ENCODE measurements at places on chromosomes 5 and 9.

DNA sequence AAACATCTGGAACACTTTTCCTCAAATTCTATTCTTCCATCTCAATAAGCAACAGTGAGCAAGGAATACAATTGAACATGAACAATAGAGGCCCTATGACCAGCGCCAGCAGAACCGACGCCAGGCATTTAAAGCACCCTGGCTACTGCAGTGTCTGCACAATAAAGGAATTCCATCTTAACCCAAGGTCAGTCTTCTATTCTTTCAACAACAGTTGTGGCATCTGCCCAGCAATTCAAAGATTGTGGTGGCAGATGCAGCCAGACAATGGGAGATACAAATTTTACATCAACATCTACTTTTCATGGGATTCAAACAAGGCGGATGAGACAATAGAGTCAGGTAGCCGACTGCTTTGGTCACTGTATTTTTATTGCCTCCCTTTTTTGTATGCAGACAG lies 65.9 kb downstream of the ELL2 start:
- DNase-seq: no peak

DNA sequence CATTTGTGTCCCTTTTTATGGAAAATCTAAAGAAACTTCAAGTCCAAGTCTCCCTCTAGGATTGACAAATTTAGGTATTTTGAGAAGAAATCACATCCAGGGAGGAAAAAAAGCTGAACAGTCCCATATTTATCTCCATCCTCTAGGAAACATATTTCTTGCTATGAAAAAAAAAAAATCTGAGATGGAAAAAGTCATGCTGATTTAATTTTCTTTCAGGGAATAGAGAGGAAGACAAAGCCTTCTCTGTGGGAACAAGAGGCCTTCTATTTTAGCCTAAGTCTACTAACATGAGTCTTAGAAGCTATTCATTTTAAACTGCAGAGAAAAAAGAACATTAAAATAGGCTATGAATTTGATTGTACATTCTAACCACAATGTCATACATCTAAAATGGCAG lies 63.1 kb upstream of the CDK5RAP2 start:
- no peak for DNase-seq

GRCh38 chr9:14111696-14112095 lies 202.2 kb downstream of the NFIB start:
- no peak for DNase-seq

- no peak for DNase-seq
These were observed 504 bp upstream of the ZNF618 start for GRCh38 chr9:113875459-113876150.

DNA sequence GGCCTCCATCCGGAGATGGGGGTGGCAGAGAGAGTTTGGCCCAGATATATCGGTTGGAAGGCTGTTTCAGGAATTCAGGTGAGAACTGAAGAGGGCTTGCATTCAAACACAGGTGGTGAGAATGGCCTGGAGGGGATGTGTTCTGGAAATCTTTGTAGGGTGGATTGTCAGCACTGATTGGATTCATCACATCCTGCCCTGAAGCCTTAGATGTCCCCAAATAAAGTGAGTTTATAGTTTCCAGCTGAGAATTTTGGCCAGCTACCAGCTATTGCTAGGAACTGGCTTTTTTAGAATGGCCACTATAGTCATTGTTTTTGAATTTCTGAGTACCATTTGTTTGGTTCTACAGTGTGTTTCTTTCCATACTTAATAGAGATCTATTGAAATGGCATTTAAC lies 46.1 kb upstream of the ANKH start:
- DNase-seq: no peak

Measured in islet precursor cell (in vitro differentiated cells).